ENCODE measurements at places on chromosomes 7 and 10.

- DNase-seq, result no peak
Observed at GRCh38 chr10:74190494-74190893, 39.5 kb downstream of the ADK start.

DNA sequence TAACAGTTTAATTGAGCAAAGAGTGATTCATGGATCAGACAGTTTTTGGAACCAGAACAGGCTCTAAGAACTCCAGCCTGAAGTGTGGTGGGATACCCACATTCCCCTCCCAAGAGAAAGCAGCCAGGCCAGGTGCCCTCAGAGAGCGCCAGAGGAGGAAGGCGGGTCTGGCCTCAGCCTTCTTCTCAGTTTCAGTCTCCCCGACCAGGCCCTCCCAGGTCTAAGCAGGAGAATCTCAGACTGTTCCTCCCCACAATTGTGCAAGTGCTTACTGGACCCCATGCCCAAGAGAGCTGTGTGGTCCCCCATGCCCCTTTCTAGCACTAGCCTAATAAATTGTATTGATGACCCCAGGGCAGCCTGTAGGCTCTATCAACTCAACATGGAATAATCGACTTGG is 25.6 kb downstream of the PPIF start:
- DNase-seq, result no peak

GRCh38 chr10:124649214-124649613 is 95.0 kb downstream of the FAM53B start:
- no peak for DNase-seq

DNA sequence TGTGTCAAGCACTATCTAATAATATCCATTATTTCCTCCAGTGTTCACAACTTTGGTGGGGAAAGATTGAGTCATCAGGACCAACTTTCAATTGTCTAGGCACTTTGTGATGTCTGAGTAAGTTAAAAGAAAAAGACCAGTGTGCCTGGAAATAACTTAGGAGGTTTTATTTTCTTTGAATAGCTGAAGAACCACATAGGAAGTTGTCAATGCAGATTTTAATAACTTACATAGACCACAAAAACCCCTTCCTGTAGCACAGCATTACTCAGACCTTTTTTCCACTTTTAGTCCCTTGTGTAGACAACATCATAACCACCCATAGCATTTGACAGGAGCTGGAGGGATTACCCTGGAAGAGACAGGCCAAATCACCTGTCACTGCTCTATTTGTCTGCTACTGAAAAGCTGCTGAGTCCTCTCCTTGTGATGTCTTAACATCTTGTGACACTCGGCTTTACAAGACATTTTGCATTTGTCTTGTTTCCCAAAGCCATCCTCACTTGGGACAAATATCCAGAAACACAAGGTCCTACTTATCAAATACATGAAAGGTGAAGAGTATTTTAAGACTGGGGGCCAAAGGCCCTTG is 241.5 kb upstream of the PTER start:
- DNase-seq, result no peak

DNA sequence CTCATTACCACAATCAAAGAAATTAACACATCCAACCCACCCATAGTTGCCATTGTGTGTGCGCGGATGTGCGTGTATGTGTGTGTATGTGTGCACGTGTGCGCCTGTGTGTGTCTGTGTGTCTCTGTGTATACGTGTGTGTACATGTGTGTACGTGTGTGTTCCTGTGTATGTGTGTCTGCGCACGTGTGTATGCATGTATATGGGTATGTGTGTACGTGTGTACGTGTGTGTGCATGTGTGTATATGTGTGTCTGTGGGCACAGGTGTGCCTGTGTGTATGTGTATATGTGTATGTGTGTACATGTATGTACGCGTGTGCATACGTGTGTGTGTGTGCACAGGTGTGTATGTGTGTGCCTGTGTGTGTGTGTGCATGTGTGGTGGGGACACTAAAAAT is 48.9 kb downstream of the EGFR start:
- DNase-seq, result no peak

DNA sequence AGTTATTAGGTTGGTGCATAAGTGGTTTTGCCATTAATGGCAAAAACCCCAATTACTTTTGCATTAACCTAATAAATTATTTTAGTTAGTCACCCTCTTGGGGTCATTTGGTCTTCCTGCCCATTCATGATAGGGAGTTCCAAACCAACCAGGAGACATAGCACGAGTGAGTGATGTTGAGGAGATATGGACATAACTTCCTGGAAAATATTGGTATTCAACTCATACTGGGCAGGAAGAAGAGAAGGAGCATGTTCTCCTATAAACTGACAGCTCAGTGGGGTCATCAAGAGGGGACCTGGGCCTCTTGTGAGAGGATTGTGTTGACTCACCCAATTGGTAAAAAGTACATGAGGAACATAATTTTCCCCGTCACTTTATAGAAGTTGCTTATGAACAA is 23.7 kb downstream of the SPAG6 start:
- no peak for DNase-seq
